ENCODE measurements at places on chromosomes 6 and 20. TPM values are rescaled to one million over a fixed set of nuclear protein-coding genes. Genes with fewer than 3 reads are reported as not detected.

DNA sequence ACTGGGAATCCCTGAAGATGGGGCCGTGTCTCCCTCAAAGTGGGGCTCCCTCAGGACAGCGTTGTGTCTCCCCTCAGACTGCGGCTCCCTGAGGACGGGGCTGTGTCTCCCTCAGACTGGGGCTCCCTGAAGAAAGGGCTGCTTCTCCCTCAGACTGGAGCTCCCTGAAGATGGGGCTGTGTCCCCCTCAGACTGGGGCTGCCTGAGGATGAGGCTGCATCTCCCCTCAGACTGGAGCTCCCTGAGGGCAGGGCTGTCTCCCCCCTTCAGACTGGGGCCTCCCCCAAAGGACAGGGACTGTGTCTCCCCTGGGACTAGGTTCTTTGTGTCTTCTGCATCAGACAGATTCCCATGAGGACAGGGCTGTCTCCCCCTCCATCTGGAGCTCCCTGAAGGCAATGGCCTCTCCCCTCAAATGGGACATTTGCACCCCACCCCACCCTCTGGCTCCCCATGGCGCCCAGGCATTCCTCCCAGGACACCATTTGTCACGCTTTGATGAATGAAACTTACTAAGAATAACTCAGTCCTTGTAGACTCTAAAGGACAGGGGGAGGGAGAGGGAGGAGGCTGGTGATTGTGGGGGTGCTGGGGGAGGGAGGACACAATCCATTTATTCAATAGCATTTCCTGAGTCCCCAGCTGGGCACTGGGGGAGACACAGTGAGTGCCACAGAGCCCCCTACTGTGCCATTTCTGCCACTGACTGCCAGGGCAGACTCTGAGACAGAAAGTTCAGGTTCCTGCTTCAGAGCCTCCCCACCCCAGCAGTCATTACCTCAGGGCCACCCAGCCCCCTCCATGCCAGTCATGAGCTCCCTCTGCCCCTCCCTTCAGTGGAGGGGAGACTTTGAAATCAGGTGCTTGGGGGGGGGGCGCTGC lies 122.4 kb downstream of the MRPL14 start:
- H3K36me3 ChIP-seq = no peaks in the 10 kb centered on the region
- peak overlapping the region; percentile 92 for H3K27ac ChIP-seq
- no peak overlapping the region for H3K4me3 ChIP-seq
- peaks cover 55% of the 10 kb centered on the region for H3K27me3 ChIP-seq
- H3K4me1 ChIP-seq = peaks cover 54% of the 10 kb centered on the region
- peak; percentile 50 for DNase-seq

- DNase-seq = no peak
- H3K36me3 ChIP-seq = no peaks in the 10 kb centered on the region
- no peak within 1 kb of the TSS for H3K27ac ChIP-seq
- H3K4me3 ChIP-seq = no peak within 1 kb of the TSS
- no peaks in the 10 kb centered on the region for H3K4me1 ChIP-seq
- H3K27me3 ChIP-seq = peaks cover 50% of the 10 kb centered on the region
Observed at GRCh38 chr6:39322306-39322850, at the start of gene KCNK16. Gene KCNK16, minus strand, starts transcription at chr6:39322702. Its CDS starts 162 bp downstream, at chr6:39322540.

DNA sequence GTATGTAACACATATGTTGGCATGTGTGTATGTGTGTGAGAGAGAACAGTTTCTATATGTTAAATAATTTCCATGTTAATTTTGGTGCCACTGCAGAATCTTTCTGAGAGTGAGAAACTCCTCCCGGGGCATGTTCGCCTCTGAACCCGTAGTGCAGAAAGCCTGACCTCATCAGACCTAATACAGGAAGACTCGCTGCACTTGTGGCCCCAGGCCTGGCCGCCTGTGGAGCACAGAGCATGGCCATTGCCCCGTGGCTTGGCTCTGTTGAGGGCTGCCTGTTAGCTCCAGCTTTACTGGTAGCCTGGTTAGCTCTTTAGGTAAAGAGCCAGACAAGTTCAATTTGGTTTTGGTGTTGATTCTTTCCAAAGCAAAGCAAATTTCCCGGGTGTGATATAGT lies 25.5 kb downstream of the FARS2 start:
- peaks cover 19% of the 10 kb centered on the region for H3K4me1 ChIP-seq
- no peak for DNase-seq
- no peaks in the 10 kb centered on the region for H3K27me3 ChIP-seq

DNA sequence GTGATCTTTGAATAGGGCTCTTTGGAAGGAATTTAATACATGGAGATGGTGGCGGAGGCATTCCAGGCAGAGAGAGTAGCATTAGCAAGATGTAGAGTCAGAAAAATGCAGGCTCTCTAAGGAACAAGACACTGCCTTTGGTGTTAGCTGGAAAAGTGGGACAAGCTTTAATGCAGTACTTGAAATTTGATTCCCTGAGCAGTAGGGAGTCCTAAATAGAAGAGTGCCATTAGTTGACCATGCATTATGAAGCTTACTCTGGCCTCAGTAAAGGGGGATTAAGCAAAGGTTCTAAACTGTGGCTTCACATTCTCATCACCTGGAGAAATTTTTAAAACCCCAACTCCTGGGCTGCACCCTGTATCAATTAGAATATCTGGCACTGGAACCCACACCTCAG lies 494.8 kb upstream of the SOX4 start:
- no peak for DNase-seq
- no peak overlapping the region for H3K27ac ChIP-seq
- peaks cover 19% of the 10 kb centered on the region for H3K4me1 ChIP-seq
- no peaks in the 10 kb centered on the region for H3K27me3 ChIP-seq
- no peak overlapping the region for H3K4me3 ChIP-seq
- no peaks in the 10 kb centered on the region for H3K36me3 ChIP-seq

DNA sequence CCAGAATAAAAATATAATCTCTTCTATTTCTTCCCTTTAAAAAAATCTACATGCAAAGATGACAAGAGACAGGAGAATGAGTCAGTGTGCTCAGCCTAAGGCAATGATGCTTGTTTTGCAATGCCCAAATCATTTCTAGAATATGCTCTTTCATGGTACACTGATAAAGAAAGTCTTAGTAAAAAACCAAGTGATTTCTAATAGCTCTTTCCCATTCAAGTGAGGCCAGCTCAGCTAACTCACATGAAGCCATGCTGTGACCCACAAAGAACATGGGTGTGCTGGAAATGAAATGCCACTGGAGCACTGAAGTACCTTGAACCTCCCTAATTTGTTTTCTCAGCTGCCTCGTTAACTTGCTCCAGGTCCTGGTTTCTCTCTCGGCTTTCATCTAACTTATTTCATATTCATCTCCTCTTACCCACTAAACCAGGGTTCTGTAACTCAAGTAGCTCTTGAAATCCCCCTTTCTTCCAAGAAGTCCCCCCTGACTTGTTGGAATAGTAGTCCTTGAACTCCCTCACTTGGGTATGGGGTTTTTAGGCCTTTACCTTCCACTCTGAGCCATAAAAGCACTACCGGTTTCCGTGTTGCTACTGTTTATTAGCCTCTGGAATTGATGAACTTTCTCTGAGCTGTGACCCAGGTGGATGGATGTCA lies 92.7 kb downstream of the IRF4 start:
- no peaks in the 10 kb centered on the region for H3K27me3 ChIP-seq
- no peaks in the 10 kb centered on the region for H3K4me1 ChIP-seq
- no peak overlapping the region for H3K4me3 ChIP-seq
- peaks cover 53% of the 10 kb centered on the region for H3K36me3 ChIP-seq
- DNase-seq = no peak

GRCh38 chr20:62786157-62786556 lies 10.1 kb upstream of the MRGBP start:
- no peak overlapping the region for H3K27ac ChIP-seq
- H3K4me1 ChIP-seq = peaks cover 25% of the 10 kb centered on the region
- no peak overlapping the region for H3K4me3 ChIP-seq
- peaks cover 8% of the 10 kb centered on the region for H3K27me3 ChIP-seq

DNA sequence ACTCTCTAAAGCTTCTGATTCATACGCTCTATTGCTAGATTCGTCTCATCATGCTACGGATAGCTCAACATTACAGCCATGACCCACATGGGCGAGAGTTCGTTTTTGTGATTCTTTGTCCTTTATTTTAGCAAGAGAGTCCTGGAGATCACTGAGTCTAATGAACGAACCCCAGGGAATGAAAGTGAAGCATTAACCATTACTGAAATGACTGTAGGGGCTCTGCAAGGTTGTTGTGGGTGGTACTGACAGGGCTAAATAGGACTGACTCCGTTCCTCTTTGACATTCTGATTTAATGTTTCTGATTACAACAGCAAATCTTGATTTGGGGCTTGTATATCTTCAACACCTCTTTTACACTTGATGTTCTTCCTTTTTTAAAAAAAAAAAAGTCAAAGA lies 13.7 kb upstream of the RTF2 start:
- H3K27ac ChIP-seq = no peak overlapping the region
- no peak overlapping the region for H3K4me3 ChIP-seq
- no peak for DNase-seq
- H3K36me3 ChIP-seq = no peaks in the 10 kb centered on the region
- H3K4me1 ChIP-seq = no peaks in the 10 kb centered on the region

The C6orf58 gene
- not detected for total RNA-seq

The PSORS1C1 gene
- 4.7 TPM for total RNA-seq

The PCMT1 gene
- 166 TPM for total RNA-seq

The ARMC2 gene
- 14.0 TPM for total RNA-seq
